H54 (cell line): ENCODE measurements at places on chromosomes 16 and 17.

GRCh38 chr17:82244413-82245133, 15.7 kb downstream of the SLC16A3 start:
- DNase-seq, result no peak

DNA sequence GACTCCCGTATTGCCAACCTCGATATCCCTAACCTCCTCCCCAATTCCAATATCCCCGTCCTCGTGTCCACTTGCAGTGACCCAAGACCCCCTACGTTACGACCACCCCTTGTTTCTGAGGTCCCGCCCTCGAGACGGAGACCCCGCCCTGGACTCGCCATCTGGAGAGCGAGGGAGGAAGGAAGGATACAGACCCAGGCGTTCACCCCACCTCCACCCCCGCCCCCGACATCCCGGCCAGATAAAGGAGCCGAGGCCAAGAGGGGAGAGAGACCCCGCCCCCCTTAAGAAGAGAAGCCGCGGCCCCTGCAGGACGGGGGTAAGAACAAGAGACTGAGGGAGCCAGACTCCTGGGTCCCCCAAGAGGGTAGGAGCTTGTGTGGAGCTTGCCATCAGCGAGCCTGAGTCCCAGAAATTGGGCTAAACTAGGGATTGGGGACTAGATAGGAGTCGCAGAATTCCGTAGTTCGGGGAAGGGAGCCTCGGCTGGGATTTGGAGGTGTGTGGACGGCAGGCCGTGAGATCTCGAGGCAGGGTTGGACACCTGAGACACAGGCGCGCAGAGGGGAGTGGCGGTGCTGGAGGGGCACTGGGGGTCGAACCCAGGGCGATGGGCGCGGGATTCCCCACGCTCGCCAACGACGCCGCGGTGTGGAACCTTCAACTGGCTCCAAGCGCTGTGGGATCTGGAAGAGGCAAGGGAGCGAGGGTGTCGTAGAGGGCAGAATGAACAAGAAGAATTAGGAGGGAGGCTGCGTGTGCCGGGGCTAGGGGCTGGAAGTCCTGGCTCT, at the start of gene BCL6B:
Gene BCL6B (plus strand): TSS at position 270 of the 791 bp plus-strand sequence. CDS start 622 bp downstream, outside the sequence.
- DNase-seq, result no peak

- no peak for DNase-seq
Observed at GRCh38 chr17:69962436-69962995, 112.5 kb upstream of the KCNJ16 start.

DNA sequence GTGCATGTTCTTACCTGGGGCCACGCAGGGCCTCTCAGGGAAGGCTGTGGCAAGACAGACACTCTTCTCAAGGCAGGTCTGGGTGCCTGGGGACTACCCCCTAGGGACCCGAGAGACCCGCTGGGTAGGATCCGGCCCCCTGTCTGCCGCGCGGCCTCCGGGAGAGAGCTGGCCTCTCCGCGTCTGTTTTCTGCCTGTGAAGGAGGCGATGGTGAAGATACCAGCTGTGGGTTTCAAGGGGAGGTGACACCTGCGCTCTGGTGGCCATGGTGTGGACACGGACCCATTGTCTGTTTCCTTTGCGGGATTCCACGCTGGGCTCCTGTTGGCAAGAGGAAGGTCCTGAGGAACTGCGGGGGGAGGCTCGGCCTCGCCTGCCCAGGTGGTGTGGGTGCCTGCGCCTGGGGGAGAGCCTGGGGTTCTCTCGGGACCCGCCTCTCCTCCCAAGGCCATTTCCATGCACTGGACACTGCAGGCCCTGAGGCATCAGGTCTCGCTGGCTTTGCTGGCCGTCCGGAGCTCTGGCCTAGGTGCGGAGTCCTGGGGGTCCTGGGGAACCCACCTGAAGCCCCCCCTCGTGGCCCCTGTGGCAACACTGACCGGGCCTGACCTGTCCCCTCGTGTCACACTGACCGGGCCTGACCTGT, 12.2 kb upstream of the METRNL start:
- DNase-seq, result no peak

GRCh38 chr17:66715745-66716156, 119.2 kb upstream of the CACNG5 start:
- peak; percentile 80 for DNase-seq
